ENCODE measurements at places on chromosomes 6 and 20.

GRCh38 chr6:138227316-138227781 is 9.1 kb upstream of the PBOV1 start:
- DNase-seq, result no peak

DNA sequence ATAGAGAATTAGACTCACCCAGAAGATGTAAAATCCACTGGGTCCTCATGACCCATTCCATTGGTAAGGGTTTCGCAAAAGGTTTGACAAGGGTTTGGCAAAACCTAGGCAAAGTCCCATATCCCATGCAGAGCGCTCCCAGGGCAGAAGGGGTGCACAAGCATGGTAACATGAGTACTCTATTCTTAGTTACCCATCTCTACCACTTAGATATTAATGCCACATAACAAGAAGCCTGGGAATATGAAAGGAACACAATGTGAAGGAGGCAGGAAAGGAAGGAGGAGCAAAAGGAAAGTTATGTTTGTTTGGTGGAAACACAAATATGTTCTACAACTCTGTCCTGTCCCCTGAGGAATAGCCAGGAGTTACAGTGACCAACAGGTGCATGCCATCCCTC is 163.1 kb downstream of the FAXC start:
- DNase-seq, result no peak

- DNase-seq, result no peak
Observed at GRCh38 chr20:53205046-53205445, 232.9 kb downstream of the TSHZ2 start.

DNA sequence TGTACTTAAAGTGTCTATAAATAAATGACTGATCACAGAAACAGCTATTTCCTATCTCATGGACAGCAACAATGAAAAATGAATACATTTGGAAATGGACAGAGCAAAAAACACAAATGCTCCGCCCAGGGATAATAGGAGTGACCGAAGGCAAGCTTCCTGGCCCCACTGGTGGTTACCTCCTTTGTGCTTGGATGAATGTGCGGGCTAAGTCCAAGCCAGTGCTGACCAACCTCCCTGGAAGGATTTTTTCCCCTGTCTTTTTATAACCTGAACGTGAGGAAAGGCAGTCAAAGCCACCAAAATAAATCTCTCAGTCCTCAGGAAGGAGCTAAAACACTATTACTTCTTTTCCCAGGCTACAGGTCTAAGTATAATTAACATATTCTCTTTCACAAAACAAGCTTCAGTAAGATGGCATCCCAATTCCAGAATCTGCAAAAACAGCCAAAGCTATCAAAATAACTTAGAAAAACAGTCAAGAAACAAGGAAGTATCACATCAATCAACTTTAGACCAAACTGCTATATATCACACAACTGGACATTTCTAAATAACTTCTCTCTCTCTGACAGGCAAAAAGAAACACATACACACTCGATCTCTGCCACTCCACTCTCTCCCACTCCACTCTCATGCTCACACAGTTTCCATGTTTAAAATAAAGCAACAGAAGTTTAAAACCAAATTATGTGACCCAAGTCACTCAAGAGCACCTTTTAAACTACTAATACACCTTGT is 10.0 kb downstream of the KIF16B start:
- DNase-seq, result no peak

- DNase-seq, result no peak
Observed at GRCh38 chr6:45786355-45786781, 229.3 kb downstream of the CLIC5 start.

- DNase-seq, result no peak
Observed at GRCh38 chr6:17666646-17667045, 40.1 kb downstream of the NUP153 start.

- no peak for DNase-seq
Observed at GRCh38 chr20:8849990-8850389, 218.9 kb upstream of the PLCB4 start.

DNA sequence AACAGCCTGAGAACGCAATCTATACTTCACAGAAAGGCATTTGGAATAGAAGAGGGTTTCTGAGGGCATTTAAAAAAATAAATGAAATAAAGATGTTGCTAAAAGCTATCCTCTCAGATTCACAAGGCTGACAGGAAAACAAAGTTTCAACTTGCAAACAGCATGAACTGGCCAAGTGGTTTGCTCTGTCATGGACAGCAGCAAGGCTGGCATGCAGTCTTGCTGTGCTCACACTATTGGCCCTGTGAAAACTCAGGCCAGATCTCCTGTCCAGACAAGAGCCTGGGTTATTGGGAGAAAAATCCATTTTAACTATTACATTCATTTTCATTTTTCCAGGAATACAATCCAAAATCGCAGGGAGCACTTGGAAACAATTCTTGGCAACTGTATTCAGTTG is 506.2 kb upstream of the SLC35B3 start:
- no peak for DNase-seq

- no peak for DNase-seq
Observed at GRCh38 chr6:38034274-38034914, 214.9 kb downstream of the ZFAND3 start.

- DNase-seq, result no peak
Observed at GRCh38 chr6:128307671-128308070, 212.7 kb downstream of the PTPRK start.

GRCh38 chr6:43325876-43326275 is 17.2 kb upstream of the CRIP3 start:
- DNase-seq, result no peak

DNA sequence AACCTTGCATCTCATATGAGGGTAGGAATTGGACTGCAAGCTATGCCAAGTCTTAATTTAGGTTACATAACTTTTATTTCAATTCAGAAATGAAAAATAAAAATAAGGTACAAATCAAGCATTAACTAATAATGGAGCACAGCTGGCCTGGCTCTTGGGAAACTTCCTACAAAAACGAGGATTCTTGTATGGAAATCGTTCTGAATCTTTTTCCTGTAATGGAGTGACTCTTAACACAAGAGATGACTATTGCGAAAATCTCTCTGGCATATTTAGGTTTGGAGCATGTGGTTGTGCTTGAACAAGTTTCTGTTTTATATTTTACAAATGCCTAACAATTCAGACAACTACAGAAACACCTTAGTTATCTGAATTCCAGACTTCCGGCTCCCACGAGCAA is 34.0 kb upstream of the PI16 start:
- no peak for DNase-seq

GRCh38 chr6:44485601-44486401 is 98.3 kb downstream of the CDC5L start:
- no peak for DNase-seq

DNA sequence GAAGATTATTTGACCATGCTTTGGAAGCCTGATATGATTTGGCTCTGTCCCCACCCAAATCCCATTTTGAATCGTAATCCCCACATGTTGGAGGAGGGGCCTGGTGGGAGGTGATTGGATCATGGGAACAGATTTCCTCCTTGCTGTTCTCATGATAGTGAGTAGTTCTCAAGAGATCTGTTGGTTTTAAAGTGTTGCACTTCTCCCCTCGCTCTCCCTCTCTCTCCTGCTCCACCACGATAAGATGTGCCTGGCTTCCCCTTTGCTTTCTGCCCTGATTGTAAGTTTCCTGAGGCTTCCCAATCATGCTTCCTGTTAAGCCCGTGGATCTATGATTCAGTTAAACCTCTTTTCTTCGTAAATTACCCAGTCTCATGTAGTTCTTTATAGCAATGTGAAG is 21.7 kb upstream of the FAM217A start:
- no peak for DNase-seq

- no peak for DNase-seq
Observed at GRCh38 chr6:19906171-19906570, 69.0 kb downstream of the ID4 start.

GRCh38 chr6:137846274-137846673 is 20.8 kb upstream of the TNFAIP3 start:
- no peak for DNase-seq

DNA sequence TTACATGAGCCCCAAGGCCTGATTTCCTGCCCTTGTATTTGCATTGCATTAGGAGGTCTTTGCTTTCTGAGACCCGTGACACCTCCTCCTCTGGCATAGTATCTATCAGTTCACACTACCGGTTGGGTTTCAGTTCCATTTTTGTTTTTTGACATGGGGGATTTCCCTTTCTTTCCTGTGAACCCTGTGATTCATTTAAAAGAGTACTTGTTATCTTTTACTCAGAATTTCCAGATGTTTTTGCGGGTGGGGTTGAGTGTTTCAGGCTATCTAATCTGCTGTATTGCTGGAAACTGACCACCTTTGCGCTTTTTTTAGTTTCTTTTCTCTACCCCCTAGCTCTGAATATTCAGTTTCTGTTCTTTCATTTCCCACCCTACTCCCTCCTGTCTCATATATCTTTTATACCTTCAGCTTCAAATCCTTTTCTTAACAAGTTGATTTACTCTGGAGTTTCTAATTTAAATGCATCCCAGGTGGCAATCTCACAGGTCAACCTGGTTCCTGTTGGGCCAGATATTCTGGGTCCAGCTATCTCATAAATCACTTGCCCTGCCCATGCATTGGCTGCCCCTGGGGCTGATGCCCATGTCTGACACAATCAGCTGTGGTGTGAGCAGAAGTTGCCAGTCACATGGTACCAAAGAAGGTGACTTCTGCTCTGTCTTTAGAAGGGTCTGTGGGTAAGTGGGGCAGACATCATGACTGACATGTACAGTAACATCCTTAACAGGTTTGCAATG is 14.3 kb upstream of the NCOA3 start:
- DNase-seq, result peak; percentile 82

- DNase-seq, result no peak
Observed at GRCh38 chr6:30061858-30062458, 893 bp downstream of the POLR1H start.

GRCh38 chr20:31569163-31570020 is 35.7 kb upstream of the ID1 start:
- DNase-seq, result no peak

GRCh38 chr20:51402201-51402600 is 140.3 kb downstream of the NFATC2 start:
- DNase-seq, result no peak

GRCh38 chr6:170086639-170087420 is 204.0 kb downstream of the DLL1 start:
- no peak for DNase-seq

- DNase-seq, result no peak
Observed at GRCh38 chr6:45741437-45742171, 274.1 kb downstream of the CLIC5 start.

GRCh38 chr6:5680095-5680494 is 326.6 kb downstream of the NRN1 start:
- DNase-seq, result no peak

GRCh38 chr6:134173936-134174671 is 121.7 kb upstream of the SLC2A12 start:
- peak; percentile 34 for DNase-seq

GRCh38 chr6:158826819-158827501 is 7.8 kb upstream of the EZR start:
- DNase-seq, result peak; percentile 71

DNA sequence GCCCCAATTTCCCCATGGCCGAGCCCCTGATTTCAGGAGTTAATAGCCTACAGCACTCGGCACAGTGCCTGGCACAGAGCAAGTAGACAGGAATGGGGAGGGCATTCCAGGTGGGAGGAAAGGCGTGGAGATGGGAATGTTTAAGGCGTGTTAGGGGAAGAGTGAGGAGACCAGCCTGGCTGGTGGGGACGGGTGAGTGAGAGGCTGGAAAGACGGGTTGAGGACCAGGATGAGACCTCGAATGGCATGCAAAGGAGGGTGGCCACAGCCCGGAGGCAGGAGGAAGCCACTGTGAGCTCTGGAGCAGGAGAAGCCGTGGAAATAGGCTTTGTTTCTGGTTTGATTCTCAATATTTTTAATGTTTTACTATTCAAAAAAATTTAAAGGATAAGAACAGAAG is 49.5 kb downstream of the CEBPB start:
- no peak for DNase-seq

GRCh38 chr6:19803331-19804204 is 33.6 kb upstream of the ID4 start:
- DNase-seq, result no peak

DNA sequence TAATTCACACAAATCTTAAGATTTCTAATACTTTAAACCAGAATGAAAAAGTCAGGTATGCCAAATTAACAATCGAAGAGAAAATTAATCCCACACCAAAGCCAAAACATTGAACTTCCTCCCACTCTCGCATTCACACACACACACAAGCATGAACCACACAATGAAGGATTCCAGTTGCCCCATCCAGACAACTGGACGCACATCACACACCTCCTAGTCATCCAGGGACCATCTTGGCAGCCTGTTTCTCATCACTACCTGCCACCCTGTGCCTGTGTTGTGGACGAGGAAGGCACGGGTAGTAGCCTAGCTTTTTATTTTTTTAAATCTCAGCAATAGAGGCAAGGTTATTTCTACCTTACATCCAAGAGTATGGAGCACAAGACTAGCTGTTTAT is 15.2 kb downstream of the B4GALT5 start:
- DNase-seq, result no peak

DNA sequence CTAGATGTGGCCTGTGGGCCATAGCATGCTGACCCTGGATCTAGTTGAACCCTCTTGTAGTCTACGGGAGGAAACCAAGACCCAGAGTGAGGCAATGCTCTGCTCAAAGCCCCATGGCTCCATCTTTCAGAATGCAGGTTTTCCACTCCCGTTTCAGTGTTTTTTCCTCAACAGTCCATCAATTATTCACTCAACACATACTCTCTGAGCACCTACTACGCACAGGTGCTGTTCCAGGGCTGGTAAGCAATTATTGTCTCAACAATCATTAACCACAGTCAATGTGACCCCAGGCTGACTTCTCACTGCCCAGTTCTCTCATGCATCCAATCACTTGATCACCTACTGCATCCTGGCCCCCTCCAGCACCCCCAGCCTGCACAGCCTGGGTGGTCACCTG is 20.0 kb downstream of the MOCS1 start:
- no peak for DNase-seq

- DNase-seq, result no peak
Observed at GRCh38 chr6:148629592-148630465, 117.0 kb upstream of the UST start.

DNA sequence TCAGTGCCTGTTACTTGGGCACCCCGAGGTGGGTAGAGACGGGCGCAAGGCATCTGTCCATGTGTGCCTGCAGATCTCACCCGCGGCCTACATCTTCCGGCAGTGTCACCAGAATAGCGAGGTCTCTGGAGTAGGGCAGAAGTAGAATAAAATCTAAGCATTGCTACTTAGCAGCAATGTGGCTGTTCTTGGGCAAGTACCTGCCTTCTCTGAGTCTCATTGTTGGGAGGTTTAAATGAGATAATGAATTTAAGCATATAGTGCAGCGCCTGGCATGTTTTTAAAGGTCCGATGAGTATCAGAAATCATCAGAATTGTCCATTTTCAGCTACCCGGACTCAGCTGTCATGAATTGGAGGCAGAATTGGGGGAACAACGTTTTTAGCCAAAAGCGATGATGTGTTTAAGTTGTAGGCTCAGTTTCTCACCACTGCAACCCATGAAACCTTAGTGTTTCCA is 800 bp downstream of the ABCC10 start:
- no peak for DNase-seq

- DNase-seq, result no peak
Observed at GRCh38 chr6:83313882-83314281, 117.0 kb downstream of the ME1 start.

GRCh38 chr20:35002426-35003210 is 47.0 kb downstream of the MYH7B start:
- DNase-seq, result no peak

GRCh38 chr6:43496370-43497128 is 13.6 kb downstream of the LRRC73 start:
- DNase-seq, result no peak

- no peak for DNase-seq
Observed at GRCh38 chr6:152295920-152296319, 341.2 kb downstream of the SYNE1 start.

GRCh38 chr20:1938464-1939269 is 43.5 kb downstream of the SIRPA start:
- DNase-seq, result no peak
